ENCODE measurements at places on chromosomes 5 and 9.

DNA sequence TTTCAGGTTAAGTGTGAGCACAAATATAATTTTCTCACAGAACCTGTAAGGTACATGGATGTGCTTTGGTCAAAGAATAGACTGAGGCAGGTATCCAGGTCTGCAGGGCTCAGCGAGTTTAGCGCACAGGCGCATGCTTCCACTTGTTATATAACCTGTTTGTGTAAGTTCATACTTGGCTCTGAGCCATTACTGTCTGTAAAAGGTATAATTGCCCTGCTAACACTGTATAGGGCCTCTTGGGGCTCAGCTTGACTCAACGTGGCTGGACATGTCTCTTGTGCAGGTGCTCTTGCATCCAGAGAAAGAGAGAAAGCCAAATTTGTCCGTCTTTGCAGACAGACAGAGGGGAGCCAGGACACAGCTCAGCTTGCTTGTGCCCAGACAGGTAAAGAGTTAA lies 759.6 kb downstream of the MTRR start:
- no peak for DNase-seq

GRCh38 chr9:116566677-116567488 lies 120.2 kb upstream of the TRIM32 start:
- no peak for DNase-seq

DNA sequence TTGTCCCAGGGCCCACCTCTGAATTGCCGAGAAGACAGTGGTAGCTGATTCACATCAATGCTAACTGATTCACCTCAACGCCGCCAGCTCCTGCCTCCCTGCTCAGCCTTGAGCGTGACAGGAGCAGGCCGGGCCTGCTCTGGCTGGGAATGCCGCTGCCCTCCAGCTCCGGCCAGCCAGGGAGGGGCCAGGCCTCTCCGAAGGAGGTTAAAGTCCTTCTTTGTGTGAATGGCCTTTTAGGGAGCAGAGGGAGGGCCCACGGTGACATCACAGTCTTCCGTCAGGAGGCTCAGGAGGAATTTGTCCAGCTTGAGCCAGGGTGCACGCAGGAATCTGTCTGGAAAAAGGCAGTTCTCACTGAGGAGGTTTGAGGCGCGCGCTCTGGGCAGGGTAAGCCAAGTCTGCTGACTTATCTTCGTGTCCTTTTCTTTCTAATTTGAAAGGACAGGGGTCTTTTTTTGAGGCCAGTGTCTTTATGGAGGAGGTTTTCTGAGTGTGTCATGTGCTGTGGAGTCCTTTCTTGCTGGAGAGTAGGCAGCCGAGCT lies 82.7 kb downstream of the C9orf152 start:
- DNase-seq, result no peak

GRCh38 chr9:91156451-91157234 lies 205.1 kb downstream of the AUH start:
- DNase-seq, result no peak

DNA sequence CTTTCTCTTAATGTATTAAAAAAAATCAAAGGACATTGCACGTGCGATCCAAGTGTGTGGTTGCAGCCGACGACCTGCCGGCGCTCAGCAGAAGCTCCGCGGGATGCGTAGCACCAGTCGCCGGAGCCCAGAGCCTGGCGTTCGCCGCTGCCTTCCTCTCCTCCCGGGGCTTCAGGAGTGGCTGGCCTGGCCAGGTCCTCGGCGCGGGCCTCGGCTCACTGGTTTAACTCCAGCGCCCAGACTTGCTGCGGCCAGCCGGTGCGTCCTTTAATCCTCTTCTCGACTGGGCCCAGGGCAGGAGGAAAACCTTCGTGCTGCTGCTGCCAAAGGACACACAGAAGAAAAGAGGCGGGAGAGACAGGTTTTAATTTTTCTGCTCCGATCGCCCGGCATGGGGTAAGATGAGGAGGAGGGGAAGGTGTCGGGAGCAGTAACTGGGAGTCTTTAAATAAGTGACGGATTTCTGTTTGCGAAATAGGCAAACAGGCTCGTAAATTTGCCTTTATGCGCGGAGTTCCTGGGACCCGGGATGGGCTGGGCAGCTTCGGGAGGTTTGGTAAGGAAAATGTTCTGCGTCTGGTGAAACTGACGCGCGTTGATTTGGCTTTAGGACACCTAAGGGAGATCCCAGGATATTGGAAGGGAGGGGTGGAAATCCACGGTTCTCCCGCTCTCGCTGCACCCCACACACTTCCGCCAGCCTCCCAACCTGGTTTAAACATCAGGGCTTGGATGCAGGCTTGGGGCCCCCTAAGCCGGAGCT lies 2.3 kb downstream of the HAND1 start:
- no peak for DNase-seq

- DNase-seq, result no peak
These were observed 7.6 kb downstream of the SVEP1 start for GRCh38 chr9:110571801-110572483.

DNA sequence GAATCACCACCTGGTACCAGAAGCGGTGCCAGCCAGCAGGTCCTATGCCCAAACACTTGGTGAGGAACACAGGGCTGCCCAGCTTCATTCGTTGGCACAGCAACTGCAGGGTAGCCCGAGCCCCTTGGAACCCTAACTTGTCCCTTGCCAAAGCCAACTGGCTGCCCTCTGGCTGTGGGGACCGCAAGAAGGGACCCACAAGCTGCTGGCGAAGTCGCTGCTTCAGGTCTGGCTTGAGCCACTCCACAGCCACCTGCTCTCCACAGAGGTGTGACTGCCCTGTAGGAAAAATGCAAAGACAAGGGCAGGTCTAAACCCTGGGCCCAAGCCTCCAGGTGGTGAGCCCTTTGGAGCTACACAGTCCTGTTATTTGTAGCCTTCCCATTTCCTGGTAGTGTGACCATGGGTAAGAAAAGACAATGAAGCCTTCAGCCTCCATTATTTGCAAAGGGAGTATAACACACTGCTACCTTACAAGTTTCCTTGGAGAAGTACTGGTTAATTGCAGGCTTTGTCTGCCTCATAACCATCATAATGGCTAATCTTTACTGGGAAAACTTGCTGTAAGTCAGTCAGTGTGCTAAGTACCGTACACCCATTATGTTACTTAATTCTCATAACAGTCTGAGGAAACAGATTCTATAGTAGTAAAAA lies 1.8 kb downstream of the DND1 start:
- no peak for DNase-seq

DNA sequence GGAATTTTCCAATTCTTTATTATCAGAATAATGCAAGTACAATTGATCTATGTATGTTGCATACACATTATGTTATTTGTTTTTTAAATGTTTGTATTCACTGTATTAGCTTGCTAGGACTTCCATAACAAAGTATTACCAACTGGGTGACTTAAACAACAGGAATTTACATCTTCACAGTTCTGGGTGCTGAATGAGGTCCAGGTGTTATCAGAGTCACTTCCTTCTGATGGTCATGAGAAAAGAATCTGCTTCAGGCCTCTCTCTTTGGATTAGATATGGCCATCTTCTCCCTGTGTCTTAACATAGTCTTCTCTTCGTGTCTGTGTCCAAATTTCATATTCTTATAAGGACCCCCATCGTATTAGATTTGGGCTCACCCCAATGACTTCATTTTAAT lies 229.1 kb upstream of the TRPC7 start:
- DNase-seq, result no peak

- no peak for DNase-seq
These were observed 131.1 kb downstream of the CHSY3 start for GRCh38 chr5:130035388-130035787.

GRCh38 chr9:134951994-134952393 lies 34.3 kb upstream of the FCN1 start:
- no peak for DNase-seq

- DNase-seq, result peak; percentile 25
These were observed at the start of gene NFIB for GRCh38 chr9:14313951-14314423. Gene NFIB, minus strand, starts transcription at chr9:14314141. Its CDS starts 630 bp downstream, at chr9:14313511.

GRCh38 chr5:472656-473550 lies 29.9 kb downstream of the EXOC3 start:
- DNase-seq, result peak; percentile 91

GRCh38 chr9:14366076-14366475 lies 52.1 kb upstream of the NFIB start:
- DNase-seq, result no peak

GRCh38 chr5:159038907-159039306 lies 60.8 kb downstream of the EBF1 start:
- no peak for DNase-seq

- DNase-seq, result no peak
These were observed 5.1 kb downstream of the NRARP start for GRCh38 chr9:137296670-137297664.

DNA sequence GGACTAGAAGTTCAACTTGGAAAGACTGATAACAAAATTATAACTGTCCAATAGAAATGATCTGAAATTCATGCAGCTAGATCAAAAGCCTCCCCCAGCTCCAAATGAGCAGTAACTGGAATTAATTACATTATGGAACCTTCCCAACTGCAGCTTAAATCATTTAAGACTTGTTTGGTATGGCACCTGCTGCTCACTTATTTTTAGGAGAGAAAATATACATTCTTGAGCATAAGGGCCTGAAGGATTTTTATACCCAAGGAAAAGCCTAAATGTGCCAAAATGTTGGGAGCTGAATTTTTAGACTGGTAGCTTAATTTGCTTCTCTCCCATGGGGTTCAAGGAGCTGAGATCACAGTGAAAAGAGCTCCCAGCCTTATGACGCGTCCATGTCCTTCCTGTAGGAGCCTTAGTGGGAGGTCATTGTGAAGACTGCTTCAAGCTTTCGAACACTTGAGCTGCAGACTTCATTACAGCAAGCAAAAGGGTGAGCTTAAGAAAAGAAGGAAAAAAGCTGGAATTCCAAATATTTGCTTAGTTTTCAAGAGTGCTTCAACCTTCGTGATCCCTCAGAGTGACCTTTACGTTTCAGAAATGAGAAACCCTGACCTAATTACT lies 276.0 kb downstream of the DMAC1 start:
- no peak for DNase-seq

- DNase-seq, result no peak
These were observed 205.7 kb downstream of the GAS1 start for GRCh38 chr9:86741311-86742208.

- DNase-seq, result no peak
These were observed 9.8 kb upstream of the ERAP1 start for GRCh38 chr5:96817506-96817905.

DNA sequence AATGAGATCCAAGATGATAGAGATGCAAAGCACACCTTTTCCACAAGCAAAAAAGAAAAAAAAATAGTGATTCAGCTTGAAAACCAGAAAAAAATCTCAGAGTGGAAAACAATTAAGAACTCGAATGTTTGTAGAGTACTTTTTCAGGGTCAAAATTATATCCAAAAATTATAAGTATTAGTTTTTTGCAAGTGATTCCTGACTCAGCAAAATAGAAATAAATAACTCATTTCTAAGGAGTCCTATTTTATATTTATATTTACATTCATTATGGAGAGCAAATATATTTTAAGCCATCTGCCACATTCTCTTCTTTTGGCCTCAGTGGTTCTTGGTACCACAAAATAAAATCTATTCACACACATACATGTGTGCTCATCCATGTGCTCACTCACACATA lies 1011.8 kb upstream of the ARRDC3 start:
- DNase-seq, result no peak

- DNase-seq, result no peak
These were observed 27.2 kb downstream of the NEK6 start for GRCh38 chr9:124284940-124285441.

GRCh38 chr5:18141222-18141621 lies 507.0 kb downstream of the TAF11L14 start:
- DNase-seq, result no peak

GRCh38 chr5:63456279-63456678 lies 506.0 kb downstream of the HTR1A start:
- no peak for DNase-seq

- no peak for DNase-seq
These were observed 2295.1 kb upstream of the WWC1 start for GRCh38 chr5:165996201-165996875.

DNA sequence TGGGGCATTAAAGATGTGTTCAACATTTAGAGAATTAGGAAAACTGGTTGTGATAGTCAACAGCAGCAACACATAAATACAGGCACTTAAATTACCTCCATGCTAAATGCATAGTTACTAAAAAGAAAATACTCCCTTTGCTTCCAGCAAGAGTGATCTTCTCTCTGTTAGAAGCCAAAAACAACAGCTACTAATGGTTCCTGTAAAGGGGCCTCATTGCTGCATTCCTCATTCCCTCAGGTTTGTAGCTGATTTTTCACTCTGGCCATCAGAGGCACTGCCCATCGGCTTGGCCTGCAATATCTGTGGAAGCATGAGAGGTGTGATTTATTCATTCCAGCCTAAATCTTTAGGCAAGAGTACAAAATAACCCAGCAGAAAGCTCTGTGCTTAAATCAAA lies 466.0 kb upstream of the ADAMTS16 start:
- no peak for DNase-seq

GRCh38 chr9:114086607-114087006 lies 8.5 kb upstream of the AMBP start:
- no peak for DNase-seq

GRCh38 chr5:135208903-135209721 lies 175.1 kb upstream of the PITX1 start:
- no peak for DNase-seq

- DNase-seq, result peak; percentile 89
These were observed 19.8 kb upstream of the MATR3 start for GRCh38 chr5:139273572-139274289.

DNA sequence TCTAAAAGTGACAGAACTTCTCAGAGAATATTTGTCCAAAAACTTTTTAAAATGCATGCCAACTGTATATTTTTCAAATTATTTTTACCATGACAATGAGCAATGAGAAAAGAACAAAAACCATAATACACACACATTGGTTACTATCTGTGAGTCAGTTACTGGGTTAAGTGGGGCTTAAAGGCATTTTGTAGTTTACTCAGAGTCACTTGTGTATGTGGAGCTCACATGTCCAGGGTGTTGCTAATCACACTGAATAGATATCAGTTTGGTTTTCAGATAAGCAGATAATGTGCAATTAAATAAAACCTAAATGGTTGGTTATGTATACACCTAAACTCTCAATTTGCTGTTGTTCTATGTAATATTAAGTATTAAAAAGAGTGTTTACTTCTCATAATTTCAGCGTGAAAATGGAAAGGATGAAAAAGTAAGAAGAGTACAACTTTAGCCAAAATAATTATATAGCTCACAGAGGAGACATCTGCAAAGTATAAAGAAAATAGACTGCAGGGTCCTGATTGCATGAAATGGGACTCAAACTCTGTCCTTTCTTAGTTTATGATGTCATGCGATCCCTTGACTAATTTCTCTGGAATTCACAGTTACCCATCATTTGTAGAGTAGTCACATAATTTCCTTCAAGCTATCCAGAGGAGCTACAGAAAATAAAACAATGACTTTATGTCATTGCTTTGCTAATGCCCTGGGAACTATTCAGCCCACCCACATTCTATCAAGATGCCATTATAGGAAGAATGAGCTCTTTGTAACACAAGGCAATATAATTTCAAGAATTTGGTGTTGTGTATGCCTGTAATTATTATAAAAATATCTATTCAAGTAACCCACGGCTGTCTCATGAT lies 388.0 kb upstream of the ZNF608 start:
- no peak for DNase-seq

GRCh38 chr5:1396293-1396816 lies 48.9 kb downstream of the SLC6A3 start:
- DNase-seq, result no peak

- no peak for DNase-seq
These were observed 35.1 kb downstream of the ZNF622 start for GRCh38 chr5:16430349-16431089.

- DNase-seq, result no peak
These were observed 37.2 kb upstream of the COL15A1 start for GRCh38 chr9:98906273-98907040.

GRCh38 chr5:122356855-122357254 lies 44.8 kb downstream of the SNCAIP start:
- DNase-seq, result no peak

- no peak for DNase-seq
These were observed 1535.3 kb downstream of the EFNA5 start for GRCh38 chr5:106135473-106135872.
